ENCODE measurements at places on chromosomes 3 and 15.

- DNase-seq = no peak
- H3K27me3 ChIP-seq = no peaks in the 10 kb centered on the region
- peaks cover 2% of the 10 kb centered on the region for H3K4me1 ChIP-seq
These were observed 188.6 kb upstream of the TBL1XR1 start for GRCh38 chr3:177385831-177386301.

- peaks cover 2% of the 10 kb centered on the region for H3K36me3 ChIP-seq
- H3K4me1 ChIP-seq = no peaks in the 10 kb centered on the region
These were observed 196.5 kb downstream of the UBE3A start for GRCh38 chr15:25242166-25242879.

DNA sequence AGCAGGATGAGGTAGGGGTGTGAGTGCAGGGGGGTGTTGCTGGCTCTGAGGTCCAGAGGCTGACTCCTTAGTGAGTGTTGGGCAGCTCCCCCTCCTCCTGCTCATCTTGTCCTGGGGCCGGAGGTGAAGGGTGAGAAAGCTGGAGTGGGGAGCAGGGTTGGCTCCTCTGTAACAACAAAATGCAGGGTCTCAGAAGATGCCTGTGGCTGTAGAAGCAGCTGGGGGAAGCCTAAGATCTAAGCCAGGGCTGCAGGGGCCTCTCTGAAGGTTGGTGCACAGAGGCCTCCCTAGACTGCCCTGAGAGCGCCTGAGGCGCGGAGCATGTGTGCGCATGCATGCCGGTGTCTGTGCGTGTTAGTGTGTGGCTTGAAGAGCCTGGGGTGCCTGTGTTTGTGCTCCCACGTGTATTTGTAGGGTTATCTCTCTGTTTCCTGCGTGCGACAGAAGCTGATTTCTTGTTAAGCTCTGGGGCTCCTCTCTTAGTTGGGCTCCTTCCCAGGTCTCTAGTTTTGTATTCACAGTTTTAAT is 5.3 kb upstream of the HDAC11 start:
- DNase-seq = no peak
- H3K4me1 ChIP-seq = peaks cover 11% of the 10 kb centered on the region
- no peak overlapping the region for H3K4me3 ChIP-seq
- no peaks in the 10 kb centered on the region for H3K36me3 ChIP-seq

GRCh38 chr15:69434238-69434637 is 18.4 kb upstream of the RPLP1 start:
- no peak for DNase-seq
- H3K36me3 ChIP-seq = peaks cover 31% of the 10 kb centered on the region
- H3K4me1 ChIP-seq = peaks cover 6% of the 10 kb centered on the region
- H3K27me3 ChIP-seq = peaks cover 3% of the 10 kb centered on the region

DNA sequence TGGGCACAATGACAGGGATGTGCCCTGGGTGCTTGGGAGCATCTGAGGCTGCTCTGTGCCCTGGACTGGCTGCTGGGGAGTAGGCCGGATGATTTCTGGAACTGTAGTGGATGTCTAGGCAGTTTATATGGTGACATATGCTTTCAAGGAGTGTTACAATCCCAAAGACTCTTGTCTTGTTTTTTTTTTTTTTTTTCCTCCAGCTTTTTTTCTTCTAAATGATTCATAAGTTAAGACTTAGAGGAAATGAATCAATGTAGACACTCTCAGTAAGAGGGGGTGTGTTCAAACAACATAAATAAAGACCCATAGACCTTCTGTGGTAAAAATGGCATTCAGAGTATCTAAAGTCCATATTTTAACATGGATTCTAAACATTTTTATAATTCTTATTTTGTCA is 706.1 kb upstream of the GOLIM4 start:
- DNase-seq = no peak
- H3K4me3 ChIP-seq = no peak overlapping the region
- no peaks in the 10 kb centered on the region for H3K27me3 ChIP-seq
- H3K36me3 ChIP-seq = no peaks in the 10 kb centered on the region
- peaks cover 15% of the 10 kb centered on the region for H3K4me1 ChIP-seq

DNA sequence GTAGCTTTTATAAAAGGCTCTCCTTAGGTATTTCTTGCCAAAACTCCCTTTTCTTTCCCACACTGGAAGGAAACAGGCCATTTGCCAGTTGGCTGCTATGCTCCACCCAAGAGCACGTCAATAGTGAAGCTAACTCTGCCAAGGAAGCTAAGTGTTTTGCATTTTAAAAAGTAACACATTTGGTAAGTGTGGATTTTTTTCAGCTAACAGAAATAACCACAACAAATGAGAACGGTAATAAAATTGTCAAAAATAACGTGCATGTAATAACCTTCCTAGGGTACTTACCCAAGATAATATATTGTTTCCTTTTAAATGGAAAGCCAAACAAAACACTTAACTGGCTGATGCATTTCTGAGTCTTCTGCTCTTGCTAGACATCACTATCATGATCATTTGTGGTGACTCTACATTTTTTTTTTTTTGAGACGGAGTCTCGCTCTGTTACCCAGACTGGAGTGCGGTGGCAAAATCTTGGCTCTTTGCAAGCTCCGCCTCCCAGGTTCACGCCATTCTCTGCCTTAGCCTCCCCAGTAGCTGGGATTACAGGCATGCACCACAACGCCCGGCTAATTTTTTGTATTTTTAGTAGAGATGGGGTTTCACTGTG is 4.6 kb downstream of the DPP8 start:
- H3K27ac ChIP-seq = no peak overlapping the region
- DNase-seq = no peak
- H3K4me3 ChIP-seq = no peak overlapping the region
